ENCODE measurements at places on chromosomes 12 and 14.

- peak; percentile 16 for DNase-seq
Measured at GRCh38 chr12:49201595-49202295, 12.9 kb upstream of the TUBA1A start.

- DNase-seq, result no peak
Measured at GRCh38 chr12:122845041-122845864, 10.0 kb downstream of the HIP1R start.

DNA sequence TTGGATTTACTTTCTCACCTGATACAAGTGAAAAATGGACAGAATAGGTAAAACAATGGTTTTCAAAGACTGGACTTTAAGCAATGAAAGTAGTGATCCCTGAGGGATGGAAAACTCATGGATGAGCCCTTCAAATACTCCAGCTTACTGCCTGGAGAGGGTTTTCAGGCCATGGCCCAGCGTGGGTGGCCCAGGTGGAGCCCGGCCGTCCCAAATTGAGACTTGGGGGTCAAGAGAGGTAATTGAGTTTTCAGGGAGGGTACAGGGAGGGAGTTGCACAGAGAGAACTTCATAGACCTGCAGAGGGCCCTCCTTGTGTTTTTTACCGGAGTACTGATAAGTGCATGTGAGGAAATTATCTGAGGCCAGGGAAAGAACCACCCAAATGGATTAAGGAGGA lies 37.2 kb downstream of the RAN start:
- DNase-seq, result no peak

DNA sequence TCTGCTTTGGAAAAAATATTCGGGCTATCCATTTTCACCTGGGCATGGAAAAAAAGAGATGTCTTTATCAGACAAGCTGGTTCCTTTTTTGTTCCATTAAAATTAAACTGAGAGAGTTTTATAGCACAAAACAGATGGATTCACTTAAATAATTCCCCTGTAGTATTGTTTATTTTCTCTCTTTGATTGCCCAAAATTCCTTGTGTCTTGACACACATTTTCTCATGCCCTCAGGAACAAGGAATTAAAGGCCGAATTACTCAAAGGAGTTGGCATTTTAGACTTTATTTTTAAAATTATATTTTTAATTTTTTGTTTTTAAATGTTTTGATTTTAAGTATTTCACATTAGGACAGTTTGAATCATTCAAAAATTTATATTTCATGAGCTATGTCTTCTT lies 69.6 kb upstream of the SLCO1C1 start:
- DNase-seq, result no peak
